ENCODE measurements at places on chromosomes 4 and X. TPM values are rescaled to one million over a fixed set of nuclear protein-coding genes. Genes with fewer than 3 reads are reported as not detected.

- no peak for DNase-seq
Observed at GRCh38 chrX:39857780-39858179, 240.0 kb downstream of the BCOR start.

ETDA gene
- total RNA-seq = not detected

GRCh38 chrX:41921492-41922430 lies 1.6 kb downstream of the CASK start:
- peak; percentile 28 for DNase-seq

GRCh38 chr4:104385713-104386112 lies 109.0 kb downstream of the CXXC4 start:
- no peak for DNase-seq

GRCh38 chr4:61320154-61320553 lies 120.0 kb downstream of the ADGRL3 start:
- no peak for DNase-seq

DNA sequence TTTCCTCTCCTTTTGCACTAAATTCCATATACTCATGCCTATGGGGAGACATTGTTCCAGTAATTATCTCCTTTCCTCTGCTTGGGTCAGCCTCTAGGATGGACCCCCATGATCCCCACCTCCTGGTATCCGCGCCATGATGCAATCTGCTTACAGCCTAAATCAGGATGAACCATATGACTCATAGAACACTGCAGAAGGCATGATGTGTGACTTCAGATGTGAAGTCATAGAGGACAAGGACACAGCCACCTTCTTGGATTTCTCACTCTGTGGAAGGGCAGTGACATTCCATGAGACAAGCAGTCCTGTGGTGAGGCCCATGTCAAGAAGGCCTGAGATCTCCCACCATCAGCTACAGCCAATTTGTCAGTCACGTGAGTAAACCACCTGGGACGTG lies 9.0 kb upstream of the TMEM144 start:
- DNase-seq = no peak

DNA sequence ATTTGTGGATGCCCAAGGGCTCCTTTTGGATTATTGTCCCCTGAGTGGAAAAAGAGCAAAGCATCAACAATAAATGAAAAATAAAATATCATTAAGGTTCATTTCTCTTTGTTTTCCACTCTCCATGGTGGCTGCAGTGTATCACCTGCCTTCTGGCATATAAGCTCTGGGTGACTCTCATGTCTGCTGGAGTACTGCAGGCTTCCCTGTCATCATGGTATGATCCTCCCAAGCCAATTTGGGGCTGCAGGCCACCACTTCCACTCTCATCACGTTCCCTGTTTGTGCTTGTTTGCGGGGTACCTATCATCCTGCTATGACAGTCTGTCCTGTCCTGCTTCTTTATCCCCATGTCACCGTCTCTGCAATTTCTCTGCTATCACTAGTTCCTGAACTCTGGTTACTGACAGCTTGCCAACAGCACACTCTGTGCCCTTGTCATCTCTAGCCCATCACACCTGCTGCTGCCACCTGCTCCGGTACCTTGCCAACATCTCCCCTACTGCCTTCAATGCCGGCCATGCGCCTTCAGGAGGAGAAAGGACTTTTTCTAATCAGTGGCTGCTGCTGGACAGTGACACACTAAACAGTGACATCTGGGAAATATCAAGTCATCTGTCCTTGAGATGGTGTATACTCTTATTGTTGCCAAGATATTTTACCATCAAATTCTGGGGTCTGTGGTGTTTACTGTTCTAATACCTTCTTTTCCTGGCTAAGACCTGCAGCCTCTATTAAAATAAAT lies 23.0 kb upstream of the FGF5 start:
- no peak for DNase-seq

DNA sequence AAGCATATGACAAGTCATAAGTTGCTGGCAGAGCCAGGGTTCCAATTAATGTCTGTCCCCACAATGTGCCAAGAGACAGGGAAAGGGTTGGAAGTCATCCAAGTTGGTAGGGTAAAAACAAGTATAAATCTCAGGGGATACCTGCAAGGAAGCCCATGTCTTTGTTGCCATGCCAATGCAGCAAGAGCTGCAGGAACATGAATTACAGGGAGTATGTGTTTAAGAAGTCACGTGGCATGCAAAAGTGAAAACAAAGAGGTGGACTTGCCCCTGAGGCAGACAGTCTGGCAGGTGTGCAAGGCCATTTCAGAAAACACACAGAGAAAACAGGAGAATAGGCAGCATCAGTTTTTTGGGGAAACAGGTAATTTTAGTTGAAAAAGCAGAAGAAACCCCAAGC lies 29.4 kb downstream of the C4orf51 start:
- no peak for DNase-seq

DNA sequence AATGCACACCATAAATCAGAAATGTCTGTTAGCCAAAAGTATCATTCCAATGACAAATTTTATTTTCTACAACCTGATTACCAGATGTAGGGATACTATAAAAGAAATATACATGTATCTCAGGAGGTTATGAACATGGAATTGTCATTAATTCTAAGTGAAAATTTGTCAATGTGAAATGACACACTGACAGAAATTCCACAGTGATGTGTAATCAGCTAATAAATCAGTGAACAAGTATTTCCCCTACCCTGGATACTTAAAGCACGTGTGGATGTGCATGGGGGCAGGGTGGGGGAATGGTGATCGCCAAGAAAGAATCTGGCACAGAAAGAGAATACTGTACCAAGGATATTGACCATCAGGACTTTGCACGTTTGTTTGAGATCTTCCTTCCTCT lies 123.6 kb downstream of the SH3RF1 start:
- DNase-seq = no peak

DNA sequence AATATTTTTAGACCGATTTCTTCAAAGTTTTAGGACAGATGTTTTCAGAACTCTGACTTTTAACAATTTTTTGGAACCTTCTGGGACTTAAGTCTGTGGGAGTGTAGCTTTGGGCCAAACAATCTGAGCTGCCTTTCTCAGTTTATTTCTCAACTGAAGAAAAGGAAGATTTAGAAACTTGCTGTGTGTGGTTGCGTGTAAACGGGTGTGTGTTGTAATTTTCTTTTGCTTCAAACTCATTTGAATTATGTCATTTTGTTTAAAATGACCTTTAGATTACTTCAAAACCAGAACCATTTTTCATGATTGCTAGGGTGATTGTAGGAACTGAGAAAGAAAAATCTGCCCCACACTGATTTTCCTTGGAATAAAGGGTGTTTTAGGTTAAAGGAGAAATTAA lies 577.7 kb upstream of the GALNTL6 start:
- DNase-seq = no peak

Measured in HT-29 (cell line).